Left colon (tissue), 2 donors: ENCODE measurements at places on chromosomes 2 and 18.

- no peak for DNase-seq
These were observed 42.2 kb downstream of the HIBCH start for GRCh38 chr2:190277234-190278112.

- DNase-seq = peak; percentile 35
These were observed 3.4 kb downstream of the CYRIA start for GRCh38 chr2:16661936-16662839.

GRCh38 chr2:143428700-143429099 is 299.5 kb downstream of the ARHGAP15 start:
- no peak for DNase-seq

DNA sequence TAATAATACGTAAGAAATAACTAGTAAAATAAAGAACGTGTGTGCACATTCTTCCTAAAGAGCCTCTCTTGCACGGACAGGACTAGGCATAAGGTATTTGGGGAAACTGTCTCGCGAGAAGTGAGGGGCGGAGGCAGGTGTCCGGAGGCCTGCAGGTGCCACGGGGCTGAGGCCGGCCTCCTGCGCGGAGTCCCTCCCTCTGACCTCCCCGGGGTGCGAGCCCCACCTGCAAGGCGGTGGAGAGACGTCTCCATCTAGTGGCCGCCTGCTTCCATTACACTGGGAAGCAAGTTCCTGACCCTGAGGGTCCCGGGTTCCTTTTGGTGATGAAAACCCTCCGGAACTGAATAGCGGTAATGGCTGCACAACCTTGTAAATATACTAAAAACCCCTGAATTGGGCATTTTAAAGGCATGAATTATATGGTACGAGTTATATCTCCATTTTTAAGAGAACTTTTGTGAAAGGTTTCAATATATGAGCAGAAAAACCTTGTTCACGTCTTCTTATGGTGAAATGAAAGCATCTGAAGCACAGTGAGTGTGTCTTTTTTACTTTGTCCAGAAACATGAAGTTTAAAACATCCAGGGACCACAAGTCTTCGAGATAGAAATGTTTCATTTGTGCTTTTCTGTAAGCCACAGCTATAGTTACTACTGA is 35.5 kb upstream of the CTDP1 start:
- peak; percentile 47 for DNase-seq

- DNase-seq = no peak
These were observed 362.5 kb upstream of the ACVR2A start for GRCh38 chr2:147482111-147482895.

- no peak for DNase-seq
These were observed 1224.7 kb upstream of the CELF4 start for GRCh38 chr18:38790303-38790702.

DNA sequence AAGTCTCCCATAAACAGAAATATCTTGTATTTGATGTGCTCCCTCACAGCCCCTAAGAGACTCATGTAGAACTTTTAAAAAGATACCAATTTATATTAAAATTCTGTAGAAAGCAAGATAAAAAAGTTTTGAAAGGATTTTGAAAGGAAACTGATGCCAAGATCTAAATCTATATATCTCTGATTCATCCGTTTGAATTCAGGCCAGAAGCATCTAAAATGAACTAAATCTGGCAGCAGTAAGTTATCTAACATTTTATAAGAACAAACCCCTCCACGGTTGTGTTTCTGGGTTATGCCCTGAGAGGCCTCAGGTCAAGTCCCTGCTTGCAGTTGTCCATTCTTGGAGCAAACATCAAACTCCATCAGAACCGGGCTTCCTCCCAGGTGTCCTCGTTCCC is 165.8 kb downstream of the FBXO15 start:
- DNase-seq = no peak

DNA sequence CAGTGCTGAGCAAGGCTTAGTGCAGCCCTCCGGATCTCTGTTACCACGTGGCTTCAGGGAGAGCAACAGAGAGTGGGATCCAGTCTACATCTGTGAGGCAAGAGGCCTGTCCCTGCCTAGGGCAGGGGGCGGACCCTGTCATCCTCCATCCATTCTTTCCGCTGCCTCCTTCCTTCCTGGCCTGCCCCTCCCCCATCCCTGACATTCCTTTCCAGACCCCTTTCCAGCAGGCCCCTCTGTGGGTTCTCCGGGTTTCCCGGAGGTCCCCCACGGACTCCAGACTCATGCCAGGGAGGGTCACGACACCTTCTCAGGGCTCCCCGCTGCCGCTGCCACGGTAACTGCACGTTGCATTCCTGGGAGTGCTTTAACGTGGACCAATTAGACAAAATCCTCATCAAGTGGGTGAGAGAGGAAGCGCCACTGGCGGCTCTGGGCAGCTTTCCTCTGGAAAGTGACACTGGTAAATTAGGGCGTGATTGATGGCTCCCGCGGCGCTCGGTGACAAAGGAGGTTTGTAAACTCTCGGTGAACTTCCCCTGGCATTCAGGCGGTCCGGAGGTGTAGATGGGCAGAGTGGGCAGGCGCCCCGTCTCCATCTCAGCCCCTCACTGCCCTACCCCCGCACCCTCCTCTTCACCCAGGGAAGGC is 11.4 kb downstream of the ATOH8 start:
- DNase-seq = no peak

GRCh38 chr18:68429841-68430240 is 285.1 kb downstream of the TMX3 start:
- DNase-seq = no peak

GRCh38 chr2:170550501-170550900 is 164.6 kb upstream of the SP5 start:
- no peak for DNase-seq

GRCh38 chr2:58131191-58132011 is 84.8 kb downstream of the VRK2 start:
- DNase-seq = no peak

DNA sequence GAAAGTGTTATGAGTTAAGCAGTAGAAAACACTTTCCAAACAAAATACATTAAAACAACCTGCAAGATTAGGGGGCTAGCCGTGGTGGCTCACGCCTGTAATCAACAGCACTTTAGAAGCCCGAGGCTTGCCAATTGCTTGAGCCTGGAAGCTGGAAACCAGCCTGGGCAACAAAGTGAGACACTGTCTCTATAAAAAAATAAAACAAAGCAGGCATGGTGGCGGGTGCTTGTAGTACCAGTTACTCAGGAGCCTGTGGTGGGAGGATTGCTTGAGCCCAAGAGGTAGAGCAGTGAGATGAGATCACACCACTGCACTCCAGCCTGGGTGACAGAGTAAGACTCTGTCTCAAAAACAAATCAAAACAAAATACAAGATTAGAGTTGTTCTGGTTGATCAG is 208.3 kb downstream of the ERBB4 start:
- DNase-seq = no peak

DNA sequence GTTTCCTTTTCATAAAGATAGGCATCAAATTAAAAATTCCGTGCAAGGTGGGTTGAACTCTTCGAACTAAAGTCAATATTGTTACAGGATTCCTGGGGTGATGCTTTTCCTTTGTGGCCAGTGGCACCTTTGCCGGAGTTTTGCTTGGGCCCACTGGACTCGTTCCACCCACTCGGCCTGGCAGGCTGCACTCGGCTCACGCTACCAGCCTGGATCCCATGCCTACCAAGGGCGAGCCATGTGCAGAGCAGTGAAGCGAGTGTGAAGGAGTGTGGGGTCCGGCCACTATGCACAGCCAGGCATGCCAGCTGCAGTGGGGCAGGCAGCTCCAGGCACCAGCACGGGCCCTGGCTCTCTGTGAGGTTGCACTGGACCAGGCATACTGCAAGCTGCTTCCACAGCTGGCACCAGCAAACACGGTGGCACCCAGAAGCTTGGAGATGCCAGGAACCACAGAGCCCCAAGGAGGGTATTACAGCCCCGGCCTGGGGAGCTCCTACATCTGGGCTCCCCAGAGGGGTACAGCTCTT is 83.6 kb downstream of the DTNB start:
- no peak for DNase-seq

DNA sequence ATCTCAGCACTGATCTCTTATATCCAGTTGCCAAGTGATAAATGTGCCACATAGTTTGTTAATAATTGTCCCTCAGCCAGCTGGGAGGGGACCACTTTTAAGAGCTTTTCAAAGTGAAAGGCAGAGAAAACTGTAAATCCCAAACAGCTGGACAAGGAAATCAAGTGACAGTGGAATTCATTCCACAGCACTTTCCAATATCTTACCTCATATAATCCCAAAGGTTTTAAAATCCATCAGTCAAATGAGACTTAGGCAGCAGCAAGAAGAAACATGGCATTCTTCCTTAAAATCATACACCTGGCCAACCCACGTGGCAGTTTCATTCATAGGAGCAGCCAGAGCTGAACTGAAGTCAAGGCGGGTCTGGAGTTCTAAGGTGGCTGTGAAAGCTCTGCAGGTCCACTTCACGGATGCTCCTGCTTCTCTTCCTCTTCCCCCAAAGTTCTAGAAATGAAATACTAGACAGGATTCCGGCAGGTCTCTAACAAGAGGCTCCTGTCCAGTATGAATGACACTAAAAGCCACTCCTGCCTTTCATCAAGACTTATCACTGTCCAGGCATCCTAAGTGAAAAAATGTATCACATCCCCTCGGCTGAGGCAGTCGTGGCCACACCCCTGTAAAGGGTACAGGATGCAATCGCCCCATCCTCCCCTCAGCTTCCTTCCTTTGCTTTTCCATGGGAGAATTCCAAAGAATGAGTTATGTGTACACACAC is 190.4 kb upstream of the STK17B start:
- no peak for DNase-seq

- peak; percentile 69 for DNase-seq
These were observed 39.0 kb downstream of the COA5 start for GRCh38 chr2:98569197-98569793.

DNA sequence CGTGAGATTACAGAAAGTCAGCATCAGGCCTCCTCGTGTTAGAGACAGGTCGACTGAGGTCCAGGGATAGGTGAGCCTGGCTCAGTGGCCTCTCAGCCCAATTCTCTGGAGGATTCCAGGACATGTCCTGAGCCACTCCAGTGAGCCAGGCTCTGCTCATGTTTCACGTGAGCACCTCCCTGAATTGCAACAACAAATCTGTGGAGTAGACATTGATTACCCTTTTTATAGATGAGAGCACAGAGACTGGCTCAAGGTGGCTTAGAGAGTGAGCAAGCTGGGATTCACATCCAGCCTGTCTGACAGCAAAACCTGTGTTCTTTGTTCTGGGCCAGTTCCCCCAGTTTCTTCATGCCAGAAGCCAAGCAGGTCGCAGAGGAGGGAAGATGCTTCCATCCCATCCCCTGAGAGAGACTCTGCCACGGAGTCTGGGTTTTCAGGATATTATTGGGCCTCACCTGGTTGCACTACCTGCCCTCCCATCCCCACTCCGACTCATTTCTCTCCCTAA is 46.4 kb downstream of the HS1BP3 start:
- peak; percentile 22 for DNase-seq

- no peak for DNase-seq
These were observed 184.8 kb downstream of the DIS3L2 start for GRCh38 chr2:232146294-232146693.

GRCh38 chr2:69095305-69095704 is 82.3 kb downstream of the ANTXR1 start:
- DNase-seq = no peak

DNA sequence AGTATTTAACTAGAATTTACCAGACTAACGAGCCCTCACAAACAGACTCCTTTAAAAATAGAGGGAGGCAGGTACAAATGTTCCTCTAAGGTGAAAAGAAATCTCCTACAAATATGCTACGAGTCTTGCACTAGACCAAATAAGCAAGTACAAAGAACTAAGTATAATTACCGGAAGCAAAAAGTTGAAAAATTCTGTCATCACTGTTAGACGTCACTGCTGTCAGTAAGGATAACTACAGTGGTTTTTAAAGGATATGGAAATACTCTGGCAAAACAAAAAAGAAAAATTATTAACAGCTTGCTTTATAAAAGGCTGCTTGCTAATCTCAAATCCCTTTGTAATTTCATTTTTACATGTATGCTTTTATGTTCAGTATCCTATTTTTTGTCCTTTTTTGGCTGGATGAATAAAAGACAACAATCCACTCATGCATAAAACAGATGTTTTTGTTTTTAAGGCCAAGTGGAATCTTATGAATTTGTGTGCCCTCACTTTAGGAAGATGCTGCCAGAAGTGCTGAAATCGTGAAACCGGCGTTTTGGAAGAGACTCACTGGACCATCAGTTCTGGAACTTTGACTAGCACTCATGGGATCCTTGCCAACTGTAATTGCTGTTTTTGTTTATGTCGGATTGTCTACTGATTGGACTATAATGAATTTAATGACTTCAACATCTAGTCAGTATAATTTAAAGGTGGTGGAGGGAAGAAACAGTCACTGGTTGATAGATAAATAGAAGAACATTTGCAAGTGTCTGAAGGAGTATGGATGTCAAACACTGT is 6.7 kb downstream of the ZNF521 start:
- DNase-seq = no peak

- no peak for DNase-seq
These were observed 81.4 kb upstream of the POMC start for GRCh38 chr2:25249785-25250184.

GRCh38 chr2:43324259-43325106 is 98.1 kb upstream of the ZFP36L2 start:
- DNase-seq = no peak

DNA sequence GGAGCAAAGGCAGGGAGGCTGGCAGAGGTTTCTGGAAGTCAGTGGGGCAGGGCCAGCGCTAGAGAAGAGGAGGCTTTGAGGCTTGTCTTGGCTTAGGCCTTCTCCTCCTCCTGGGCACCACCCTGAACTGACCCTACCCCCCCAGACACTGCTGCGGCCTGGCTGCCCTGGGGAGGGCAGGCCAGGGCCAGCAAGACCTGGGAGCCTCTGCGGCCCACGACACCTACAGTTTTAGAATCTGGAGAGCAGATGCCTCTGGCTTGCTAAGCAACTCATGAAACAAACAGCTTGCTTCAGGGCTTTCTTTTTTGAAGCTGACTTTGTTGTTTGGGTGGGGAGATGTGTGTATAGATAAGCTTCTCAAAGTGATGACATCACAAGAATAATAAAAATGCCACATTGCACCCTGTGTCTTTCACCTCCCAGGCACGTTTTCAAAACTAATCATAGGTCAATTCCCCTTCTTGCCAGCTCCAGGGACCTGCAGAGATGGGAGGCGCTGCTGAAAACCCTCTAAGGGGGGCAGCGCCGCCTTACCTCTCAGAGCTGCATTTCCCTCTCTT is 46.2 kb upstream of the SMAD7 start:
- no peak for DNase-seq

- DNase-seq = no peak
These were observed 147.4 kb upstream of the SIX2 start for GRCh38 chr2:45156605-45157004.

- DNase-seq = no peak
These were observed 747.3 kb downstream of the ADCYAP1 start for GRCh38 chr18:1652018-1652417.

- DNase-seq = no peak
These were observed 31.5 kb downstream of the USP34 start for GRCh38 chr2:61439241-61440002.

DNA sequence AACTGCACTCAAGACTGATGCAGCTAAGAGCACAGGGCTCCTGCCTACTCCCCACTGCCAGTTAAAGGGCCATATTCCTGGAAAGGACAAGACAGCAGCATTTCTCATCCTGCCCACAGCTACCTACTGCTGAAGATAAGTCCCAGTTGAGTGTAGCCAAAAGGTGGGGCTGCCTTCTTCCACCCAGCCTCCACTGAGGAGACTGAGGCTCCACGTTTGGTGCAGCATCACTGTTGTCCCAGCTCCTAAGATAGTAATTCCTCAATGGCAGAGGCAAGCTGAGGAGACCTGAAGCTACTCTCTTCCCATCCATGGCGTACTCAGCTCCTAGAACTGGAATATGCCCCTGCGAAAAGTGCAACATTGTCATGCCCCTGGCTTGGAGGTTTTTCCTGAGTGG is 149.7 kb downstream of the TRABD2A start:
- no peak for DNase-seq

GRCh38 chr2:30611583-30611982 is 164.5 kb downstream of the LCLAT1 start:
- DNase-seq = no peak

GRCh38 chr2:202695166-202695565 is 60.4 kb downstream of the FAM117B start:
- no peak for DNase-seq
